ENCODE measurements at places on chromosomes 16 and 17.

DNA sequence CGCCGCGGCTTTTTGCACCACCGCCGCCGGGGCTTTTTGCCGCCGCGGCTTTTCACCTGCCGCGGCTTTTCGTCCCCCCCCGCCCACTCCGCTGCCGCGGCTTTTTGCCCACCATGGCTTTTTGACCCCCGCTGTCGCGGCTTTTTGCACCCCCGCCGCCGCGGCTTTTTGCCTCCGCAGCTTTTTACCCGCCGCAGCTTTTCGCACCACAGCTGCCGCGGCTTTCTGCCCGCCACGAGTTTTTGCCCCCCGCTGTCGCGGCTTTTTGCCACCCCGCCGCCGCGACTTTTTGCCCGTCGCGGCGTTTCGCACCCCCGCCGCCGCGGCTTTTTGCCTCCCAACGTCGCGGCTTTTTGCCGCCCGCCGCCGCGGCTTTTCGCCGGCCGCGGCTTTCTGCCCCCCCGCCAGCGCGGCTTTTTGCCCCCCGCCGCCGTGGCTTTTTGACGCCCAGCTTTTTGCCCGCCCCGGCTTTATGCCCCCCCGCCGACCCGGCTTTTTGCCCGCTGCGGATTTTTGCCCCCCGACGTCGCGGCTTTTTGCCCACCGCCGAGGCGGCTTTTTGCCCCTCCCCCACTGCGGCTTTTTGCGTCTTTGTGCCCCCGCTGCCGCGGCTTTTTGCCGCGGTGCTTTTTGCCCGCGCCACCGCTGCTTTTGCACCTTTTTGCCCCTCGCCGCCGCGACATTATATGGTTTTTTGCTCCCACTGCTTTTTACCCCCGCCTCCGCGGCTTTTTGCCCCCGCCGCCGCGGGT, 1343.6 kb downstream of the TP53TG3F start:
- peak; percentile 0 for DNase-seq

GRCh38 chr16:59535298-59535697, 801.2 kb upstream of the GOT2 start:
- no peak for DNase-seq

DNA sequence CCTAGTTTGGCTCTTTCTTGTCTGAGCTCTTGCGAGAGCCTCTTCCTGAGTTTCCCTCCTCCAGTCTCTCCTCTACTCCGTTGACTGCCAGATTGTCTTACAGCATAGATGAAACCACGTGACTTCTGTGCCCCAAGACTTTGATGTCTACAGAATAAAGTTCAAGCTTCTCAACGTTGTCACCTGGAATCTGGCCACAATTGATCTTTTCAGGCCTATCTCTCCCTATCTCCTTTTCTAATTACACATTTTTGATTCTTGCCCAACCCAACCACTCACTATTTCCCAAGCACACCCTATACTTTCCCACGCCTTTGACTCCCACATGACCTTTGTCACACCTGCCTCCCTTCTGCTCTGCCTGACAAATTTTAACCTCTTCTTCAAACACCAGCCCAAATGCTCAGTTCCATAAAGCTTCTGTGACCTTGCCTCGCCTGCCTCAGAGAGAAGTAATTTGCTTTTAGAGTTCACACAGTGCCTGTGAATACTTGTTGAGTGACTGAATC, 52.4 kb upstream of the PMFBP1 start:
- no peak for DNase-seq

GRCh38 chr17:69058165-69058564, 2.6 kb downstream of the ABCA9 start:
- DNase-seq = no peak

DNA sequence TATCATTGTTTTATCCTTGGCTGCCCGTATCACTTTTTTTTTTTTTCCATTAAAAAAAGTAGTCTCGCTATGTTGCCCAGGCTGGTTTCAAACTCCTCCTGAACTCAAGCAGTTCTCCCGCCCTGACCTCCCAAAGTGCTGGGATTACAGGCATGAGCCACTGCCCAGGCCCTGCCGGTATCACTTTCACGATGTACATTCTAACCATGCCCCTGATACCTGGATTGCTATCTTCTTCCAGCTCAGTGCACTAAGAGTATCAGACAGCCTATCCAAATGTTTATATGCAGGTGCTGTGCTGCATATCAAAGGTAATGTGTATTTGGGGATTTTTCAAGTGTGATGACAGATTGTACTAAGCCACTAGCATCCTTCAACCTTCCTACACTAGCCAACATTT, 14.2 kb downstream of the MOSMO start:
- no peak for DNase-seq

DNA sequence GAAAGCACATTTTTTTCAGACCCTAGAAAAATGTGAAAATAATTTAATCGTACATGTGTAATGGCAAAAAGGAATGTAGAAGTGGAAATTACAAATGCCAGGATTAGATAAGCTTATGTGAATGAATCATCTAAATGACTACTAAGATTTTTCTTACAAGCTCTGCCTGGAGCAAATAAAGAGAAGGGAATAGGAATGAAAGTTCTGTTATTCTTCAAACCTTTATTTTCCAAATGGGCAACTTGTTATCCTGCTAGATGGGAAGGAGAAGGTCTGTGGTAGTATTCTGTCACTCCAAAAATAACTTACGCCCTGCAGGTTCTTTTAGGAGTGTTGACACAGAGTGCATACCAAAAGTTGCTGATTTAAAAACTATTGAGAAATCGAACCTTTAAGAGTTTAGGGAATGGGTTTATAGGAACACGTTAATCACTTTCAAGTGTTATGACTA, 9.7 kb downstream of the CTCF start:
- DNase-seq = no peak

GRCh38 chr16:58001781-58002415, 691 bp downstream of the USB1 start:
- no peak for DNase-seq

- DNase-seq = no peak
Observed at GRCh38 chr16:83532634-83533033, 275.1 kb upstream of the HSBP1 start.

DNA sequence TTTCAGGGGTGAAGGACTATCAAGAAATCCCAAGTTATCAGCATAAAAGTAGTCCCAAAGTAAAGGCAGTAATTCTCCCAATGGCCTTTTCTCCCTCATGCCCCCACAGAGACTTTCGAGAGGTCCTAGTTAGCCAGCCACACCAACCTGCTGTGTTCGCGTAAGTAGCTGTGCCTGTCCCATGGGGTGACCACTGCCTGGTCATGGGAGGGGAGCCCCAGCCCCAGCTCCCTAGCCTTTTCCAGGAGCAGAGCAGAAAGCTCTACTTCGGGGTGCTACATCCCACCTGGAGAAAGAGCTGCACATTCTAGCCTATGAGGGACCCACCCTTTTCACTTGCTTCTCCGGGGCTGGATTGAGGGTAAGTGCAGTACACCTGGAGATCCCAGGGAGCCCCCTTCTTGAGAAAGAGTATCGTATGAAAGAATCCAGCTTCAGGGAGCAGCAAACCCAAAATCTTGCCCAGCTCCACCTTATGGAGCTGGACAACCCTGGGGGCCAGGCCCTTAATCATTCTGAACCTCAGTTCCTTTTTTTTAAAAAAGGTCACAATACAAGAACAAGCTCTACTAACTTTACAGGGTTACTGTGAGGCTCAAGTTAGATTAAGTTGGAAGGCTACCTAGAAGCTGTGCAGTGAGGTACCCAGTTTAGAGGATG, 8.6 kb upstream of the SOST start:
- no peak for DNase-seq

GRCh38 chr17:6355196-6355595, 79.7 kb downstream of the AIPL1 start:
- no peak for DNase-seq

GRCh38 chr17:79981661-79982101, 54.0 kb downstream of the TBC1D16 start:
- DNase-seq = no peak
